ENCODE measurements at places on chromosomes 6 and 20.

GRCh38 chr20:3629893-3630292 lies 33.3 kb downstream of the GFRA4 start:
- DNase-seq = no peak

DNA sequence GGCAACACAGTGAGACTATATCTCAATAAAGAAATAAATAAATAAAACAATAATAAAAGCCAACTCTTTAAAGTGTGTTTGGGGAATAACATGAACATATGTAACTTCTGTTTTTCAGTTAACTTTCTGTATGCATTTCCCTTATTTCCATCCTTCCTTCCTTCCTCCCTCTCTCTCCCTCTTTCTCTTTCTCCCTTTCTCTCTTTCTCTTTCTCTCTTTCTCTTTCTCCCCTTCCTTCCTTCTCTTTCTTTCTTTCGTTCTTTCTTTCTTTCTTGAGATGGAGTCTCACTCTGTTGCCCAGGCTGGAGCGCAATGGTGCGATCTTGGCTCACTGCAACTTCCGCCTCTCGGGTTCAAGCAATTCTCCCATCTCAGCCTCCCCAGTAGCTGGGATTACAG lies 48.8 kb upstream of the PRND start:
- no peak for DNase-seq

- DNase-seq = no peak
These were observed 86.9 kb downstream of the CD109 start for GRCh38 chr6:73782911-73783310.

GRCh38 chr6:134816780-134817179 lies 133.1 kb downstream of the ALDH8A1 start:
- DNase-seq = no peak

DNA sequence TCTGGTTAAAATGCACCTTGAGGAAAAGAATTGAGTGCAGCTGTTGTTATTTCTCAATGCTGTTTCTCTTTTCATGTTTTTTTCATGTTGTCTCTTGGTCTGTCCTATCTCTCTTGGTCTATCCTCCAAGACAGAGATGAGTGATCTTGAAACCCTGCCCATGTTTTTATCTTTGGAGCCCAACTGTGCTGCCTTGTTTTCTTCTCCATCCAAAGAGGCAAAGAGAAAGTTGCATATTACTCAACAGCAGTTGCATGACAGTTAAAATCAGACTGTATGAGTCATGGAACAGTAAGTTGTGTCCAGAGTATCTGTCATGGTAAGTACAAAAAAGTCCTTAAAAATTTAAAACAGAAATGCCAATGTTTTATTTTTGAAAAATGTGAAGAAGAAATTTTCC lies 26.2 kb downstream of the BCAS1 start:
- no peak for DNase-seq

GRCh38 chr6:41306187-41306854 lies 19.8 kb upstream of the TREM1 start:
- no peak for DNase-seq

DNA sequence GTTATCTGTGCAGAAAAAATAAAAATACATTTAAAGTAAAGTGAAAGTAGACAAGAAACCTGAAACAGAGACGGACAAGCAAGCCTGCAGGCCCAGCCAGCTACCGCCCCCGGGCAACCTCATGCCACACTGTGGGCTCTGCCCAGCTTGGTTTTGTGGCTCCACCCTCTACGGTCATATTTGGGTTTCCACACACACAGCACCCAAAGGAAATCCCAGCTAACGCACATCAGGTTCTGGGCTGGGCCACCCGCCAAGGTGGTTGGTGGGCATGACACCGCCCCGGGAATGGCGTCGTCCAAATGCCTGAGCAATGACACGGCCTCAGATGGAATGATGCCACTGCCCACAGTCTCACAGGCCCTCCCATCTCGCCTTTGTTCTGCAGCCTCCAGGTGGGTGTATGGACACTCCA lies 22.9 kb downstream of the FAM110A start:
- DNase-seq = no peak

- DNase-seq = no peak
These were observed 687.3 kb downstream of the QKI start for GRCh38 chr6:164101859-164102258.

GRCh38 chr6:5446362-5447075 lies 185.2 kb downstream of the FARS2 start:
- no peak for DNase-seq

DNA sequence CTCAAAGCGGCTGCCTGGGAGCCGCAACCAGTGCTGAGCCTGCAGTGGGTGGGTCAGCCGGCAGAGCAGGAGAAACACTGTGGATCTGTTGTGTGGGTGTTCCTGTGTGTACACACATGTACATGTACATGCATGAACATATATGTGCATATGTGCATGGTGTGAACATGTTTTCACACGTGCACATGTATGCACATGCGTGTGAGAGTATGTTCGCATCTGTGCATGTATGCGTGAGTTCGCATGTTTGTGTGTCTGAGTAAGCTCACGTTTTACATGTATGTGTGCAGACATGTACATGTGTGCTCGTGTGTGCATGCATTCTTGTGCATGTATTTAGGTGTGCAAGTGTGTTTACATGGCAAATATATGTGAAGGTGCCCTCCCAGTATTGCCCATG lies 302.6 kb downstream of the CDH4 start:
- no peak for DNase-seq

DNA sequence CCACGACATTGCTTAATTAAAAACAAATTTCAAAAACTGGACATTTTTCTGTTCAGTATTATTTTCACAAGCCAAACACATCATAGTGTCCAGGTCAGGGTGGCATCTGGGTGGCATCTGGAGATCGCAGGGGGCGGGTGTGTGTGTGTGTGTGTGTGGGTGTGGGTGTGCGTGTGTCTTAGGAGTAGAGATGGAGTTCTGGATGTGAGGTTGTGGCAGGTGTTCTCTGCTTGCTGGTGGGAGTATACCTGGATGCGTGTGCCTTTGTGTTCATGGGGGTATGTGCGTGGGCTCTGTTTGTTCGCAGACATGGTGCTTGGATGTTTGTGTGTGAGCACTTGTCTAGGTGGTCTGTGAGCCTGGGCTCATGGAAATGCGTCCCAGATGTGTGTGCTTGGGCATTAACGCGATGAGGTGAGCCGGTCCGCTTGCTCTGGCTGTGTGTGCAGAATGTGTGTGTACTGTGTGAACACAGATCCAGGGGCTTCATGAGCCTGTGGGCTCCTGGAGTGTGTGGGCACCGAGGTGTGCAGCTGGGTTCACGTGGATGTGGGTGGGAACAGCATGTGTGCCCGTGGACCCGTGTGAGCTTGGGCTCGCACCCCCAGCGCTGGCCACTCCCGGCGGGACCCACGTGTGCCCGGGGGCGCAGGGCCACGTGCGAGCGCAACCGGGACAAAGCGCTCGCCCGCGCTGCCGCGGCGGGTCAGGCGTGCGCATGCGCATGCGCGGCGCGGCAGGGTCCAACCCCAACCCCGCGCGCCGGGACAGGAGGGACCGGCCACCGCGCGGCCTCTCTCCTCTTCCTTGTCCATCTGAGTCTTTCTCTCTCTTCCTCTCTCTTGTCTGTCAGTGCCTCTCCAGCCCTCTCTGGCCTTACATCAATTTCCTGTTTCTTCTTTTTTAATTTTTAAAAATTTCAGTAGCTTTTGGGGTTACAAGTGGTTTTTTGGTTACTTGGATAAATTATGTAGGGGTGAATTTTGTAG lies 60.4 kb downstream of the SRC start:
- no peak for DNase-seq

DNA sequence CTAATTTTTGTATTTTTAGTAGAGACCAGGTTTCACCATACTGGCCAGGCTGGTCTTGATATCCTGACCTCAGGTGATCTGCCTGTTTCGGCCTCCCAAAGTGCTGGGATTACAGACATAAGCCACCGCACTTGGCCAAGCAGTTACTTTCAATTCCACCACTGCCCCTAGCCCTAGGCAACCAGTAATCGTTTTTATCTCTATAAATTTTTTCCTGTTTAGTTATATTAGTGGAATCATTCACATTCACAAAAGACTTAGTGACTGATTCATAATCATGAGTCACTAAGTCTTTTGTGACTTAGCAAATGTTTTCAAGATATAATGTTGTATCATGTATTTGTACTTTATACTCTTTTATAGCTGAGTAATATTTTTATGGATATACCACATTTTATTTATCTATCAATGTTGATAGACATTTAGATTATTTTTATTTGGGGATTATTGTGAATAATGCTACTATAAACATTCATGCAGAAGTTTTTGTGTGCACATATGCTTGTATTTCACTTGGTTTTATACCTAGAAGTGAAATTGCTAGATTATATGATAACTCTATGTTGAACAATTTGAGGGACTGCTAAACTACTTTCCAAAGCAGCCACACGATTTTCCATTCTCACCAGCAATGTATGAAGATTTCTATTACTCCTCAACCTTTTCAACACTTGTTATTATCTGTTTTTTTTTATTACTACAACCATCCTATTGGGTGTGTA lies 421.4 kb upstream of the ID4 start:
- DNase-seq = no peak

DNA sequence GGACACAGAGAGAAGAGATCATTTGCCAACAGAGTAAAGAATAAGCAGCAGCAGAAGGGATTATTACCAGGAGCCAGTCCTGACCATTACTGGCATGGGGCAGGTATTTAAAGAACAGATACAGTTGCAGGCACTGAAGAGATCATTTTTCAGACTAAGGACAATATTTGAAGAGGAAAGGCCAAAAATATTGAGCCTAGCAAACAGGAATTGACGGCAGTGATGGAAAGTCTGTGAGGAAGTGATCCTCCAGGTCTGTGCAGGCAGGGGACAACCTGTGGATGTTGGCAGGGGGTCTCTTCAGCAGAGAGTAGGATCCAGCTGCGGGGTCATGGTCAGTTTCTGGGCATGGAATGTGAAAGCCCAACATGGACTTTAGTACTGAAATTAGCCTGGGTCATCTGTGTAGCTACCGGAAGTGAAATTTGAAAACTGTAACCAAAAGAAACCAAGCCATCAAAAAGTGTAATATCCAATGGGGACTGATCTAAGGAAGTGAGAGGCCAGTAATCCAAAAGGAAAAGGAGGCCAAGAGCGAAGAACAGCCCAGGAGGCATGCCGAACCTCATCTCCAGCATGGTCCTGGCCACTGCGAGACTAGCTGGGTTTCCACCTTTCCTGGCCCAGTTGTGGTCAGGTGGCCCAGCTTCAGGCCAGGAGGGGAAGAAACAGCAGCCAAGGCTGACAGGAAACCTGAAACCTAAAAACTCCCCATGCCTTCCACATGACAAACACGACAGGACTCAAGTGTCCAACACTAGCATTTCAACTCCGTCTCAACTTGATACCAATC lies 115.1 kb upstream of the TNFAIP3 start:
- DNase-seq = no peak

- DNase-seq = no peak
These were observed 193.9 kb downstream of the DLL1 start for GRCh38 chr6:170096803-170097504.

- DNase-seq = no peak
These were observed 2.2 kb upstream of the CCM2L start for GRCh38 chr20:32007787-32008616.

DNA sequence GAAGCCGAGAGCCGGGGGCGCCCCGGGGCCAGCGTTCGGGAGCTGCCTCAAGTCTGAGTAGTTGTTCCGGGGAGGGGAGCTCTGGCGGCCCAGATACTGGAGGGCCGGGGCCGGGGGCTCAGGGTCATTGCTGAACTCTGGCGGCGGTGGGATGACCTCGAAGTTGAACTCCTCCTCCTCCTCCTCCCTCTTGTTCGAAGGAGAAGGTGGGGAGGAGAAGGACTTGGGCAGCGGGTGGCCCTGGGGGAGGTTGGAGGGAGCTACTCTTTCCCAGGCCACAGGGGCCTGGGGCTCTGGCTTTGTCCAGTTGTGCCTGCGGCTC lies 37.7 kb downstream of the C6orf132 start:
- no peak for DNase-seq

DNA sequence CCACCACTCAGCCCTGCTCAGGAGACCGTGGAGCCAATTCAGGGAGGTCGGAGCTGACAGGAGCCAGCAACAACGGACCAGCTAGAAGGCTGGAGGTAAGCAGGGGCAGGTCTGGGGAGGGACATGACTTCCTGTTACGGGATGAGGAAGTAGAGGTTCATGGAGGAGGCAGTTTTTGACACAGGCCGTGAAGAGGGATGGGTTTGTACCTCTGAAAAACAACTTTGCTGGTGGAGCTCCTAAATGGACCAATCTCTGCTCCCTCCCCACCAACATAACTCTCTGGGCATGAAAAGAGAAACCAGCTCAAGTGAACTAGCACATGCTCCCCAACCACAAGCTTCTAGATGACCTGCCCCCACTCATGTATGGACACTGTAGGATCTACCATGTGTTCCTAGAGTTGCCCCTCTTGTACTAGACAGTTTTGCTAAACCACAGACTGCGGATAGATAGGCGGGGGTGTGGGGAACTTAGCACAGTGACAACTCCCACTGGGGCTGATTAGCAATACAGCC lies 31.4 kb downstream of the RALGAPA2 start:
- no peak for DNase-seq

- DNase-seq = no peak
These were observed 42.3 kb upstream of the RALGAPA2 start for GRCh38 chr20:20754714-20755113.

DNA sequence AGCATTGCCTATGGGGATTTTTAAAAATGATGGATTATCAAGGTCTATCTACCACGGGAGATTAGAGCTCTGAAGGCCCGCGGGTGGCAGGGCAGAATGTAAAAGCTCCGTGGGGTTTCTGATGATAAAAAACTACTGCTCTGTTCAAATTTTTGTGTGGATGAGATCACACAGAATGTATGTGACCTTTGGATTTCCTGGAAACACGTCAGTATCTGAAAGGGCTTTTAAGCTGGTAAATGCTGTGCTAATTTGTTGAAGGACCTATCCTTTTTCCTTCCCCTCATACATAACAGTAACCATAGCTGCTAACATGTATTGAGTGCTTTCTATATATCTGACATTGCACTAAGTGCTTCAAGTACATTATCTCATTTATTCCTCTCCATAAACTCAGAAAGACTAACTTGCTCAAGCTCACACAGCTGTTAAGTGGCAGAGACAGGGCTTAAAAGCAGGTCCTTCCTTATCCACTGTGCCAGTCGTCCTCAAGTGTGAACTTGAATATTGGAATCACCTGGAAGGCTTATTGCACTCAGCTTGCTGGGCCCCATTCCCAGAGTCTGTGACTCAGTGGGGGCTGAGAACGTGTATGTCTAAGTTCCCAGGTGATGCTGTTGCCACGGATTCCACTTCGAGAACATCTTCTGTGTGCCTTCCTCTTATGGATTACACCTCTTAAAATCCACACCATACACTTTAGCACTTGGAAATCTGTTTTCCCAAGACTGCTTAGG lies 1.9 kb upstream of the TMEM242 start:
- DNase-seq = no peak

GRCh38 chr6:117487821-117488220 lies 5.3 kb downstream of the DCBLD1 start:
- DNase-seq = no peak

All from activated CD8-positive, alpha-beta memory T cell treated with anti-CD3 and anti-CD28 coated beads for 1 hour (primary cell).